ENCODE measurements at places on chromosomes 11 and 22.

DNA sequence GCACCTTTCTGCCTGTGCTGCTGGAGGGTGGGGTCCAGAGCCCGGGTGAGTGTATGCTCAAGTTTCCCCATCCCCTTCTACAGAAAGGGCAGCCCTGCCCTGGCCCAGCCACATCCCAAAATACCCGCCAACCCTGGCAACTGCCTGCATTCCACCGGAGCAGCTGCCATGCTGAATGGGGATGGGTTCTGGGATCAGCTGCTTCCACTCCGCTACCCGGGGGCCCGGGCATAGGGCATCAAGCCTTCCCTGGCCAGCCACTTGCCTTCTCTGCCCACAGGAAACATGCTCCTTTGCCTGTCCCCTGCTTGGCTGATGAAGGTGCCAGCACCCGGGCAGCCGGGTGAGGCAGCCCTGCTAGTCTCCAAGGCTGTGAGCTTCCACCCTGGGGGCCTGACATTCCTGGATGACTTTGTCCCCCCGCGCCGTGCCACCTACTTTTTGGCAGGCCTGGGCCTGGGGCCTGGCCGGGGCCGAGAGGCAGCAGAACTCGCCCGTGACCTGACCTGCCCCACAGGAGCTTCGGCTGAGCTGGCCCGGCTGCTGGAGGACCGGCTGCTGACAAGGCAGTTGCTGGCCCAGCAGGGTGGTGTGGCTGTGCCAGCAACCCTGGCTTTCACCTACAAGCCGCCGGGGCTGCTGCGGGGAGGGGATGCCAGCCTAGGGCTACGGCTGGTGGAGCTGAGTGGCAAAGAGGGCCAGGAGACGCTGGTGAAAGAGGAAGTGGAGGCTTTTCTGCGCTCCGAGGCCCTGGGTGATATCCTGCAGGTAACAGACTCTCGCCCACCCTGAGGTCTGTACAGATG lies 3.2 kb downstream of the CARNS1 start:
- no peak overlapping the region for H3K4me3 ChIP-seq
- DNase-seq, result no peak
- no peaks in the 10 kb centered on the region for H3K36me3 ChIP-seq
- no peaks in the 10 kb centered on the region for H3K4me1 ChIP-seq
- H3K27ac ChIP-seq, result no peak overlapping the region
- H3K27me3 ChIP-seq, result peaks cover 13% of the 10 kb centered on the region

- H3K27ac ChIP-seq, result no peak overlapping the region
- H3K4me1 ChIP-seq, result peaks cover 4% of the 10 kb centered on the region
- H3K4me3 ChIP-seq, result no peak overlapping the region
- peaks cover 6% of the 10 kb centered on the region for H3K36me3 ChIP-seq
These were observed 28.6 kb downstream of the FAM83F start for GRCh38 chr22:40023341-40023841.

GRCh38 chr22:29693671-29694070 lies 26.1 kb upstream of the CABP7 start:
- peaks cover 18% of the 10 kb centered on the region for H3K36me3 ChIP-seq
- DNase-seq, result no peak
- H3K4me1 ChIP-seq, result peaks cover 18% of the 10 kb centered on the region
- no peak overlapping the region for H3K4me3 ChIP-seq

DNA sequence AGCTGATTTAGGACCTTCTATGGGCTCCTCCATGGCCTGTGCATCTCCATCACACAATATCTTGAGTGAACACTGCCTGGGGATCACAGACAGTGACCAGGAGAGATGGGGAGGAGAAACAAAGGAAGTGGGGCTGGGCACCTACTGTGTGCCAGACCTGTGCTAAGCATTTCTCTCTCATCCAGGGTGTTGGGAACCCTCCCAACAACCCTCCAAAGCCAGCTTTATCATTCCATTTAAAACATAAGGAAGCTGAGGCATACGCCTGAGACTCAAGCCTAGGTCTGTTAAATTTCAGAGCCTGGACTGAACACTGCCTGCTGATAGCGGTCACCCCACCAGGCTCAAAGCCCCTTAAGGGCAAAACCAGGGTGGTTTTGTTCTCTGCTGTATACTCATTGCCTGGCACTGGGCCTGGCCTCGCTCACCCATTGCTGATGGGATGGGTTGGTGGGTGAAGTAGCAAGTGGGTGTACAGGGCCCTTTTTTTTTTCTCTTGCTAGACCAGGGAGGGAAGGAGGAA lies 130.1 kb downstream of the MN1 start:
- no peaks in the 10 kb centered on the region for H3K27me3 ChIP-seq
- no peaks in the 10 kb centered on the region for H3K36me3 ChIP-seq
- peaks cover 13% of the 10 kb centered on the region for H3K4me1 ChIP-seq
- peak overlapping the region; percentile 67 for H3K4me3 ChIP-seq
- peak overlapping the region; percentile 97 for H3K27ac ChIP-seq
- DNase-seq, result no peak

DNA sequence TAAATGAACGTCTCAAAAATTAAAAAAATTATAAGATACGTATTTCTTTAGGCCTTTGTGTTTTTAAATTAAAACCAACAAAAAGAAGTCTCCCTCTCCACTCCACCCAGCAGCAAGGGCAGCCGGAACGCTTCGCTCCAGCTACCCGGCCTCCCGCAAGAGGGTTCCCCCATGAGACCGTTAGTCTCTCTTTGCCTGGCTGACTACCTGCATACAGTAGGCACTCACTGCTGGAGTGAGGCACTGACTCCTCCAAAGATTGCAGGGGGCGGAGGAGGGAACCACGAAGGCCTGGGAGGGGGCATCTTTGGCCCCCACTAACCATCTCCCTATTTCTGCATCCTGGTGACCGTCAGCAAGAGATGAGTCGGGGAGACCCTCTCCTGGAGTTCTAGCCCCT lies 10.1 kb downstream of the CBX6 start:
- no peaks in the 10 kb centered on the region for H3K36me3 ChIP-seq
- H3K4me3 ChIP-seq, result no peak overlapping the region
